Upper lobe of left lung (tissue), 6 donors: ENCODE measurements at places on chromosomes 16 and 17. TPM values are rescaled to one million over a fixed set of nuclear protein-coding genes. Genes with fewer than 3 reads are reported as not detected.
A peak's percentile ranks its signal among the peaks of the same experiment; 100 is the strongest.

DNA sequence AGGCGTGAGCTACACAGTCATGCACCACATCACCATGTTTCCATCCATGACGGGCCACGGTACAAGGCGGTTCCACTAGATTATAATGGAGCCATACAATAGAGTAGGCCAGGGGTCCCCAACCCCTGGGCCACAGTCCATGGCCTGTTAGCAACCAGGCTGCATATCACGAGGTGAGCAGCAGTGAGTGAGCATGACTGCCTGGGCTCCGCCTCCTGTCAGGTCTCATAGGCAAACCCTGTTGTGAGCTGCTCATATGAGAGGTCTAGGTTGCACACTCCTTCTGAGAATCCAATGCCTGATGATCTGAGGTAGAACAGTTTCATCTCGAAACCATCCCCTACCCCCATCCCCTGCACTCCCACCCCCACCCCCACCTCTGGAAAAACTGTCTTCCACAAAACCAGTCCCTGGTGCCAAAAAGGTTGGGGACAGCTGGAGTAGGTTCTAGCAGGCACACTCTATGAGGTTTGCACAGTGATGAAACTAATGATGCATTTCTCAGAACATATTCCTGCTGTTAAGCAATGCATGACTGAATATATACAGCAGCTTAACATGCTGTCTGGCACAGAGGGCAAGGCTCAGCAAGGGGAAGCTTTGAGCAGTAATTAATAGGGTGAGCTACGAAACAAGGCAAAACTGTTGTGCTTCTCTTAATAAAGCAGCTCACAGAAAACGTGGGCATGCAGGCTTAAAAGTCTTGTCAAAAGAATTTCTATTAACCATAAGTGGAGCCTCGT, 108.0 kb downstream of the VPS53 start:
- no peak overlapping the region for H3K27ac ChIP-seq
- H3K36me3 ChIP-seq, result no peaks in the 10 kb centered on the region
- no peak for DNase-seq
- H3K4me1 ChIP-seq, result peaks cover 3% of the 10 kb centered on the region
- no peaks in the 10 kb centered on the region for H3K27me3 ChIP-seq

GRCh38 chr17:37301288-37301687, 74.5 kb upstream of the C17orf78 start:
- no peak overlapping the region for H3K27ac ChIP-seq
- no peak overlapping the region for H3K4me3 ChIP-seq

- H3K4me3 ChIP-seq, result no peak overlapping the region
- no peaks in the 10 kb centered on the region for H3K36me3 ChIP-seq
- no peaks in the 10 kb centered on the region for H3K27me3 ChIP-seq
- peak overlapping the region; percentile 43 for H3K27ac ChIP-seq
Measured at GRCh38 chr17:49890077-49890821, 42.4 kb upstream of the TAC4 start.

DNA sequence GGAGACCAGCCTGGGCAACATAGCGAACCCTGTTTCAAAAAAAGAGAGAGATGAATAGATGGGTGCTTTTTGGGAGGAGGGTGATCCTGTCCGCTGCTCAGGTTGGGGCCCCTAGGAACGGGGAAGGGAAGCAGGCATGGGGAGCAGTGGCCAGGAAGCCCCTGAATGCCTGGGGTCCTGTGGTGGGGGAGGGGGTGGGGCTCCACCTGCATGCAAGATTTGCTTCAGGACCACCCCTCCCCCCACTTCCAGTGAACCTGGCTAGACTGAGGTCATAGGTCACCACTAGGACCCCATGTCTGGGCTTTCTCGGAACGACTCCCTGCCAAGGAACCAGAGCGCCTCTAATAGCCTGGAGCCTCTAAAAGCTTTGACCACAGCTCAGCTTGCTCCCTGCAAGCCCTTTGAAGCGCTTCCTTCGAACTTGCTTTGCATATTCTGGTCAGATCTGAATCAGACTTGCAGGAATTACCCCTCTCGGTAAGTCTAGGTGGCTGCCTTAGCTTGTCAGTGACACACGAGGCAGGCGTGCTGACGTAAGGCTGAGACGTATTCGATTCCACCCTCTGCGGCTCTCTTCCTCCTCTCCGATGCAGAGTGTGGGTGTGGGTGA, 3.7 kb downstream of the SOCS3 start:
- H3K27ac ChIP-seq, result peak overlapping the region; percentile 100
- peak; percentile 84 for DNase-seq
- no peaks in the 10 kb centered on the region for H3K36me3 ChIP-seq
- no peaks in the 10 kb centered on the region for H3K27me3 ChIP-seq
- peak overlapping the region; percentile 85 for H3K4me3 ChIP-seq

- H3K4me1 ChIP-seq, result peaks cover 7% of the 10 kb centered on the region
- peaks cover 11% of the 10 kb centered on the region for H3K36me3 ChIP-seq
- no peak overlapping the region for H3K27ac ChIP-seq
- DNase-seq, result no peak
- no peak overlapping the region for H3K4me3 ChIP-seq
Measured at GRCh38 chr17:29749045-29749825, 126.5 kb upstream of the CORO6 start.

GRCh38 chr16:28297784-28298510, 5.6 kb downstream of the SBK1 start:
- peaks cover 5% of the 10 kb centered on the region for H3K4me1 ChIP-seq
- DNase-seq, result peak; percentile 45
- H3K4me3 ChIP-seq, result no peak overlapping the region
- H3K27me3 ChIP-seq, result no peaks in the 10 kb centered on the region
- H3K36me3 ChIP-seq, result no peaks in the 10 kb centered on the region
- no peak overlapping the region for H3K27ac ChIP-seq

COG8 gene
- total RNA-seq, result 36.4 TPM

ACACA gene
- 129 TPM for total RNA-seq

CCL1 gene
- total RNA-seq, result not detected
